ENCODE measurements at places on chromosomes 4 and X. TPM values are rescaled to one million over a fixed set of nuclear protein-coding genes. Genes with fewer than 3 reads are reported as not detected.

CSAG1 gene
- total RNA-seq: not detected

FGG gene
- total RNA-seq: not detected

OTOP1 gene
- not detected for total RNA-seq

MTNR1A gene
- total RNA-seq: not detected

S100P gene
- total RNA-seq: 0.32 TPM

MAGEA4 gene
- total RNA-seq: not detected
